Substantia nigra (tissue), 51 donors: ENCODE measurements at places on chromosomes 7 and 10.

GRCh38 chr7:51060536-51060935, 256.1 kb downstream of the COBL start:
- no peak for DNase-seq

GRCh38 chr7:5217851-5218331, 27.9 kb downstream of the WIPI2 start:
- no peak for DNase-seq

DNA sequence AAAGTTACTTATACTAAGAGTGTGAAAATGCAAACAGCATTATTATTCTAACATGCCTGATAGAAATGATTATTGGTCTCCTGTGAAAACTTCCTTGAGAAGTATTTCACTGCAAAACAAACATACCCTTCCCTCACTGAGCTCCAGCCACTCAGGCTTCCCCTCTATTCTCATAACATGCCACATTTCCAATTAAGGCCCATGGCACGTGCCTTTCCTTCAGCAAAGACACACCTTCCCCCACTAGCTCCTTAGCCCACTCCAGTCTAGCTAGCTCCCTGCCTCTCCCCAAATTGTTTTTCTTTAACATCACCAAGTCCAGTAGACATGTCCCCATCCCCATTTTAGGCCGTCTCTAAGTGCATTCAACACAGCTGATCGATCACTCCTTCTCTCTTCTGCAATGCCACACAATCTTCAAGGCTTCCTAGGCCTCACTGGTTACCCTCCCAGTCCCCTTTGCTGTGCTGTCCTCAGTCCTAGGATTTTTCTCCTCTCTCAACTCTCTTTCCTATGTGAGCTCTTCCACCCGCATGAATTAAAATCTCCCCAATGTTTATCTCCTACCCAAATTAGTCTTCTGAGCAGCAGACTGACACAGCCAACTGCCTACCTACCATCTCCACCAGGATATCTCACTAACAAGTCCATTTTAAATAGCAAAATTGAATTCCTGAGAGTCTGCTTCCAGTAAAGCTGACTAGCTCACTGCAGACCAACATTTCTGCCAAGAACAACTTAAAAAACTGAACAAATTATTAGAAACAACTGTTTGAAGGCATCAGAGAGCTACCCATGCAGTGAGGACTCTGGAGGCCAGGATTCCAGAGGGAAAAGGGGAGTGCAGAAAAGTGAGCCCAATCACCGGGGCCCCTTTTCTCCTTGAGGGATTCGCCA, 11.9 kb downstream of the CYTH3 start:
- DNase-seq, result no peak

DNA sequence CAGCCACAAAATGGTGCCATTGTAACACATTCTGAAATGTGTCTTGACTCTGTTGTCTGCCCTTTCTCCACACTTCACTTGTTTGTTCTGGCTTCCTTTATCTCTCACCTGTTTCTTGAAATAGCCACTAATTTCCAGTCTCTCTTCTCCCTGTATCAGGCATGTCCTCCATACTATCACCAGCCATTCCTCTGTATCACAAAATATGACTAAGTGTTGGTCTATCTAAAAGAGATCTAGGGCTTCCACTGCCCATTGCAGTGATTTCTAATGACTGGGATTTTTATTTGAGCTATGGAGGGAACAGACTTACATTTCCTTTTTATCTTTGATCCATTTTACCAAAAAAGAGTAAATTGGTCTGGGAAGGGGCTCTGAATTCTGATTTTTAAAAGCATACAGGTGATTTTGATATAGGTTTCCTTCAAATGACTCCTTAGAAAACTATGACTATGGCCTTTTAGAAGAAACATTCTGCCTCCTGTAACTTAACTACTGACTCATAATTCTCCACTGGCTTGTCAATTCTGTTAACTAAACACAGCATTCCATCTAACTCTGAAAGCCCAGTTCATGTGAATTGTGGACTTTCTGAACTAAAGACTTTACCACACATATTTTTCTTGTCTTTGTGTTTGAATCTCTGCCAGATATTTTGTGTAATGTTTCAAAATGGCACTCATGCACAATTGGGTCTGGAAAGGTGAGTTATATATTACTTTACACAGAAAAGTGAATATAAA, 1121.4 kb downstream of the XPNPEP1 start:
- no peak for DNase-seq
